CD4-positive, alpha-beta T cell treated with Interleukin-17A for 4 hours (primary cell): ENCODE measurements at places on chromosomes 13 and 19.

DNA sequence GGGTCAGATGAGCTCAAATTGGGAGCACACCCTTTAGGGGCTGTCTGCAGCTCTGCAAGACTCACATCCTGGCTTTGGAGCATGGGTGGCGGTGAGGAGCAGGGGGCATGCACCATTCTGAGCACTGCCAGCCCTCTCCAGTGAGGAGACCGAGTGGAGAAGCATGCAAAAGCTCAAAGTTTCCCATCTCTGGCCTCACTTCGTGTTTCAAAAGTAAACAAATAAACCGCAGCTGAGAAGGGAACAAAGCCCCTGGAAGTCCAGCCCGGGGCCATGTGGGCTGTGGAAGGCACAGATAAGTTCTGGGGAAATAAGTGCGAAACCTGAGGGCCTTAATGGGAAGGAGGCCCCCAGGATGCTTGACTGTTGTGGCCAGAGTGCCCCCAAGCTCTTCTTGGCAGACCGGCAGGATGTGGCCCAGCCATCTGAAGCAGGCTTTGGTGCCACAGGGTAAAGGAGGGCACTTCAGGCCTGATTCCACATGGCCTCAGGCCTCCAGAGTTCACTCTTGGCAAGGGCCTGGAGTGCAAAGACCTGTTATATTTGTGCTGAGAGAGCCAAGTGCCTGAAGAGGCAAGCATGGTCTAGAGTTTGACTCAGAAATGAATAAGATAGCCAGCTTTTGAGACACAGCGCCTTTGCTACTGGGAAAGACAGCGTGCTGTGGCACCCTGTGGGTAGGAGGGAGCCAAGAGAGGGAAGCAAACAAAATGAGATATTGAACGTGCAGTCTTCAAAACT lies 1.2 kb downstream of the MEDAG start:
- DNase-seq = no peak

GRCh38 chr19:31602548-31602947 lies 253.3 kb upstream of the TSHZ3 start:
- DNase-seq = no peak

- no peak for DNase-seq
Measured at GRCh38 chr13:31927219-31927653, 104.3 kb upstream of the FRY start.

DNA sequence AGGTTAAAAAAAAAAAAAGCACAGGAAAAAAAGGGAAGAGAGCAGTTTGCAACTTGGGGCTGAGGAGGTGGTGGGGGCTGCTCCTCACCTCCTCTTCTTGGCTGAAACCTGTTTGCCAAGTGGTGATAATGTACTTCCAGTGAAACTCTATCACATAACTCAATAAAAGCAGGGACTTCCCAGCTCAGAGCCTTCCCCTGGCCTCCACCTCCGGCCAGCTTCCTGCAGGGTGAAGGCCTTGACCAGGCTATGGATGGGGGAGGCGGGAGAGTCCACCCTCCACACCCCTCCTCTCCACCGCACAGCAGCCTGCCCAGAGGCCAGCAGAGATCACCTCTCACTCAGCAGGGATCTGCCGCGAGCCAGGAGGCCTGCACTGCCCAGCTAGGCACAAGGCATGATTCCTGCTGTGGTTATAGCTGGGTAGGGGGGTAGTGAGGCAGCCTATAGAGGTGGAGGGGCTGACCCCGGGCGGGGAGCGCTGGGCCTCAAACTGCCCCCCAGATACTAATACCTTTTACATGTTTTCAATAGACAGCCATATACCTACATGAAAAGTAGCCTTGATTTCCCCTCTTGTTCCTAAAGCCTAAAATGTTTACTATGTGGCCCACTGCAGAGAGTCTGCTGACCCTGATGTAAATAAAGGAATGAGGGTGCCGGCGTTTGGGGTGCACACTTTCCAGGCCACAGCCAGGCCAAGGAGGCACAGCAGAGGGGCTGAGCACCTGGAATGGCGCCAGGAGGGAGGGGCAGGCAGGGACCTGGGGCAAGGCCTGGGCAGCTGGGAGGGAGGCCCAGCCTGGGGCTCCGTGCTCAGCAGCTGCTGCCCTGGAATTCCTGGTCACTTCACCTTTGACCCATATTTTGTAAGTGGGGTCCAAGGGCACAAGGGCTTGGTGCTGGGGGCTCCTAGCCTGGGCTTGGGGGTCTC lies 10.3 kb downstream of the ZNF787 start:
- DNase-seq = no peak

- DNase-seq = peak; percentile 79
Measured at GRCh38 chr19:7678971-7679751, 1.5 kb upstream of the TRAPPC5 start.

DNA sequence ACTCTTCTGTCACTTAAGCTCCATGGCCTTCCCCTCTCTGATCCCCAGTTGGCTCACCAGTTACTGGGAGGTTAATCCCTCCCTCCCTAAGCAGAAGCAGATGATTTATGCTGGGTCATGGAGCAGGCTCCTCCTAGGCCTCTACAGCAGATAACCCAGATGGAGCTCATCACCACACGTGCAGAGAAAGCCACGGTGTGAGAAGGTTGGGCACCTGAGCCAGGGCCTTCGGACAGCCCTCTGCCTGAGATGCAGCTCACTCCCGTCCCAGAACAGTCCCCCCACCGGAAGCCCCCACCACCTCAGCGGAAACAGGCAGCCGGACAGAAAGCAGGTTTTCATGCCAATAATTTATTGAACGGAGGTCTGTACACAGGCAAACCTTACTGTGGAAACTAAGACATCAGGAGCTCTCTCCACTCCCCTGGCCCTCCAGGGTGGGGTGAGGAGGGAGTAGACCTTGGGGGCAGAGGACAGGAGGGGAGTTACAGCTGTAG lies 9.8 kb downstream of the ZNF526 start:
- no peak for DNase-seq

- DNase-seq = no peak
Measured at GRCh38 chr19:47598407-47599349, 10.3 kb upstream of the BICRA start.

DNA sequence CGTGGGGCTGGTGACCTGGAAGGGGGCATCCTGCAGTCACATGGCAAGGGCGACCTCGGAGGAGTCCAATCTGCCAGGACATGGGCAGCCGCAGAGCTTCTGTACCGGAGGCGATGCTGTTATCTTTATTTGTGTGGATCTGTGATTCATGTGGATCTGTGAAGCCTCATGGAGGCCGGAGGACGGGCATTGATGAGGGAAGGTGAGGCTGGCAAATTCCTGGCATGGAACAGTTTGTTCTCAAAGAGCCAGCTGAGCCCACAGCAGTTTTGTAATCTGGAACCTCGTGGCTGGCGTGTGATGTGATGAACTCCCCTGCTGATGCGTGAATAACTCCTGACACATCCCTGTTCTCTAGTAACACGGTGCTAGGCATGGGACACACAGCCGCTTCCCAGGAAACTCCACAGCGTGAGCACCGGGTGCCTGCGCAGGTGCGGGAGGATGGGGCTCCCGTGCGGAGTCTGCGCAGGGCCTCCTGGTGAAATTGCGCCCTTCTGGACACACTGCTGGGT lies 40.4 kb downstream of the ATP11A start:
- no peak for DNase-seq

DNA sequence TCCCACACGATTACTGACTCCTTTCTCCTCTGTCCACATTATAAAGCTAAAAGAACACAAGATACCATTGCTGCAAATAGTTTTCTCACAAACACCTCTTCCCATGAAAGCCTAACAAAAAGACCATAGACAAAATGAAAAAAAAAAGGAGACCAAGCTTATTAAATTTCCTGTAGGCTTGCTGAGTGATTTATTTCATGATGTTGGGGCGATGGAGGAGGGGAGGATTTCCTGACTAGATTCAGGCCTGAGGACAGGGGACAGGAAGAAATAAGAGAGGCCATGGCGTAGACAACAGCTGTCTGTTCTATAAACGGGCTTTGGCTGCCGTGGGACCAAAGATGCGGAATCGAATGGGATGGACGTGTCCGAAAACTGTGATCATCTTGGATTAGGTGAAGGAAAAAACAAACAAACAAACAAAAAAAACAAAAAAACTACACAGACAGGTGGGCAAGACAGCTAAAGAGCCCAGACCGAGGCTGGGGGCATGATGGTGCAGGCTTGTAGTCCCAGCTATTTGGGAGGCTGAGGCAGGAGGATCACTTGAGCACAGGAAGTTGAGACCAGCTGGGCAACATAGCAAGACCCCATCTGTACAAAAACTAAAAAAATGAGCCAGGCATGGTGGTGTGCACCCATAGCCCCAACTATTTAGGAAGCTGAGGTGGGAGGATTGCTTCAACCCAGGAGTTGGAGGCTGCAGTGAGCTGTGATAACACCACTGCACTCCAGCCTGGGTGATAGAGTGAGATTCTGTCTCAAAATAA lies 5.3 kb downstream of the TMPRSS9 start:
- DNase-seq = no peak
